ENCODE measurements at places on chromosomes 2 and 18. TPM values are rescaled to one million over a fixed set of nuclear protein-coding genes. Genes with fewer than 3 reads are reported as not detected.

Gene UGT1A4
- 0.34 TPM for total RNA-seq

Gene TNFAIP6
- total RNA-seq: not detected

Gene ZBTB7C
- total RNA-seq: under 0.01 TPM

Gene PAIP2B
- total RNA-seq: 0.75 TPM

Gene KDM3A
- total RNA-seq: 11.1 TPM

Gene SLC8A1
- 19.9 TPM for total RNA-seq

Gene DUSP19
- 1.0 TPM for total RNA-seq

Gene CRYGC
- total RNA-seq: not detected

Gene BOLL
- not detected for total RNA-seq

Gene BCL11A
- 7.2 TPM for total RNA-seq

Gene SELENOI
- total RNA-seq: 32.1 TPM

Gene CPSF3
- total RNA-seq: 59.3 TPM

Data from foreskin keratinocyte (primary cell).